Left cardiac atrium (tissue), 4 donors: ENCODE measurements at places on chromosomes 5 and 9.

DNA sequence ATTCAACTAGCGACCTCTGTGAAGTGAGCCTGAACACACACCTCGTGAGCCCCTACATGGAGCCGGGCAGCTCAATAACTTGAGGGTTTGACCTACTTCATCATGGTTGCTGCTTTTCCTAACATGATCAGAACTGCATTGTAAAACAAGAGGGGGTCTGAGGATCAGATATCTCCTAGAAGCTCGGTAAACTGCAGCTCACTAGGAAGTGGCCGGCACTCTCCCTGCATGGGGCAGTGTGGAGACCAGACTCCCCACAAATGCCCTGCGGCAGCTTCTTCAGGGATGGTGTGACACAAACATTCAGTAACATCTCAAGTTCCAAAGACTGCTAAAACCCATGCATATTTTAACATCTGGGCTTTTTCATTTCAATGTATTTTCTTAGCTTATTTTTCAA is 18.5 kb downstream of the LHFPL2 start:
- no peak for DNase-seq

- DNase-seq: no peak
These were observed 41.9 kb downstream of the HSDL2 start for GRCh38 chr9:112421771-112422222.

- no peak for DNase-seq
These were observed 72.3 kb upstream of the PRLR start for GRCh38 chr5:35302544-35302943.

GRCh38 chr9:128164307-128164885 is 4.3 kb downstream of the BBLN start:
- no peak for DNase-seq

DNA sequence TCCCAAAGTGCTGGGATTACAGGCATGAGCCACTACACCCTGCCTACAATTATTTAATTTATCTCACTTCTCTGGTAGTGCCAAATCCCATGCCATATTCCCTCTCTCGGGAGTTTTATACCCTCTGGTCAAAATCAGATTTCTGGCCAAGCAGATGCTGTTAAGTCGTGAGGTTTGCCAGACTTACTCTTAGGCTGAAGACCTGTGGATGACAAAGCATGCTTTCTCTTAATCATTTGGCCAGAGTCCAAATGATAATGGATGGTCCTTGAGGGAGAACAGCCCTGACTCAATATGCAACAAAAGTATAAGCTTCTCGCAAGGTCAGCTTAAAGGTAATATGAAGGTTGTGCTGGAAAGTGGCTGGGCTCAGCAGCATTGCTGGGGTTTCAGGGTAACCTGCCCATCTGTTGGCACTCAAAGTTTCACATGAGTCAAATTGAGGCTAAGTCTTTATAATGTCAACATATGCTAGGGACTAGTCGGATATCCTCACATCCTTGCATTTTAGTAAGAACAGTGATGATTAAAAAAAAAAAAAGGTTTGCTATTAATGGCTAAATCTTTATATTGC is 280.1 kb downstream of the KIF4B start:
- DNase-seq: no peak

- DNase-seq: no peak
These were observed 103.3 kb upstream of the TAS2R1 start for GRCh38 chr5:9733486-9733885.

DNA sequence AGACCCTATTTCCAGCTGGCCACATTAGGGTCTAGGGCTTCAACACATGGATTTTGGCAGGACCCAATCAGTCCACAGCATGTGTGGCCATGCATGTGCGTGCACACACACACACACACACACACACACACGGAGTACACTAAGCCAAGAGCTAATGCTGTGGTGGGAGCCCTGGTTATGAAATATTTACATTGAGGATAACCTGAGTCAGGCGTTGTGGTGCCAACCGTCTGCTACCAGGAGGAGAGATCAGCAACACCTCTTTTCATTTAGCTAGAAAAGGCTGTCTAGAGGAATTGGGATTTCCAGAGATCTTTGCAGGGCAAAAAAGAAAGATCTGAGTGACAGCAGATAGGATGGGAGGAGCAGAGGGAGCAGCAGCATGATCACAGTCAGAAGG is 141.5 kb downstream of the TRPM3 start:
- no peak for DNase-seq

- DNase-seq: no peak
These were observed 1.5 kb downstream of the F2R start for GRCh38 chr5:76717222-76718083.

- no peak for DNase-seq
These were observed 5.7 kb upstream of the SMU1 start for GRCh38 chr9:33082128-33082527.

DNA sequence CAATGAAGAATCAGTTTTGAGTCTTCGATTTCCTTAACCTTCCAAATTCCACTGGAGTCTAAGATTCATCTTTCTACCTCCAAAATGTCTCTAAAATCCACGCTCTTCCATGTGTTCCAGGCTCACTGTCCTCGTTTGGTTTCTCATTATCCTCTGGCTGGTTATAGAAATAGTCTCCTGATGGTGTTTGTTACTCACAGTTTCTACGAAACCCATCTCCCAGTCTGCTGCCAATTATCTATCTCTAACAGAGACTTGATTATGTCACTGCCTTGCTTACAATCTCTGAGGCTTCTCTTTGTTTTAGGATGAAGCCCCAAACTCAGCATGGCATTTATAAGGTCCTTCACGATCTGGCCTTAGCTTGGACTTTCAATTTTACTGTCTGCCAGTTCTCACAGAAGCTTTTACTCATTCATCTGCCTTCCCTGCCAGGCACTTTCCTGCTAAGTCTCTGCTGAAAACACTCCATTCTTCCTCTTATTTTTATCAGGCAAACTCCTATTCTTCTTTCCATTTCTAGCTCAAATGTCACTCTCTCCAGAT is 339.6 kb upstream of the SGCD start:
- no peak for DNase-seq

DNA sequence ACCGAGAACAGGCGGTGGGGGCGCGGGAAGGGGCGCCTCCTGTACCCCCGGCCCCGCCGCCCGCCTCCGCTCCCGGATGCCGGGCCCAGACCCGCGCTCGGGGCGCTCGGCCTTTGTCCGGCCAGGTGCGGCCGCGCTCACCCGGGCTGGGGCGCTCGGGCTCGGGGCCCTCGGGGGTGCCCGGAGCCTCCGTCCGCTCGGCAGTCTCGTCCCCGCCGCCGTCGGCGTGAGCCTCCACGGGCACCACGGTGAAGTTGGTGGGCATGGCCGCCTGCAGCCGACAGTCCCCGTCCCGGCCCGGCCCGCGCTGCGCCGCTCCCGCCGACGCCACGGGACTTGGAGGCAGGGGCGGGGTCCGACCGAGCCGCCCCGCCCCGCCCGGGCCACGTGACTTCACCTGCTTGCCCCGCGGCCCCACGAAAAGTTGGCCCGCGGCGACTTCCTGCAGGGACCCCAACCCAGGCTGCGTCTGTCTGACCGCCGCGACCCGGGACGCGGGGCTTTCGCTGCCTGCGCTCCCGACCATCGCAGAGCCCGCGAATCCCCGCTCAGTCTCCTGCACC is at the start of gene SLC12A7:
Gene SLC12A7, minus strand, starts transcription at position 337 of the 563 bp plus-strand sequence. Its CDS starts 72 bp downstream, at position 265.
- DNase-seq: peak; percentile 66

- DNase-seq: no peak
These were observed 223.7 kb downstream of the PAPPA start for GRCh38 chr9:116377179-116377798.

- DNase-seq: no peak
These were observed 95.0 kb upstream of the EPB41L4A start for GRCh38 chr5:112514111-112514510.

DNA sequence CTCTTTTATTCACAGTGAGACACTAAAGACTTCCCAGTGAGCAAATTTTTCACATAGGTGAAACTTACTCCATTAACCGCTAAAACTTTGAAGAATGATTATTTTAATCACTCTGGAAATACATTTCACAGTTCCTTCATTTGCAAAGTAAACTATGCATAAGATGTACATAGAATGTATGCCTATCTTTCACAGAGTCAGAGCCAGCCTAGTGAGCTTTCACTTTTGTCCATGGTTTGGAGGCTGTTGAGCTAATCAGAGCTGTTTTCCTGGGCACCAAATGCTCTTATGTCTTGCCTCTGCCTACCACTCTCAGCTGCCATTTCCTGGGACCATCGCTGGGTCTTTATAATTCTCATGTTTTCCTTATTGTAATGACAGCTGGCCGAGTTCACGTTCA is 67.3 kb downstream of the PDE8B start:
- DNase-seq: no peak

- DNase-seq: no peak
These were observed 85.8 kb upstream of the TAS2R1 start for GRCh38 chr5:9715891-9716335.

DNA sequence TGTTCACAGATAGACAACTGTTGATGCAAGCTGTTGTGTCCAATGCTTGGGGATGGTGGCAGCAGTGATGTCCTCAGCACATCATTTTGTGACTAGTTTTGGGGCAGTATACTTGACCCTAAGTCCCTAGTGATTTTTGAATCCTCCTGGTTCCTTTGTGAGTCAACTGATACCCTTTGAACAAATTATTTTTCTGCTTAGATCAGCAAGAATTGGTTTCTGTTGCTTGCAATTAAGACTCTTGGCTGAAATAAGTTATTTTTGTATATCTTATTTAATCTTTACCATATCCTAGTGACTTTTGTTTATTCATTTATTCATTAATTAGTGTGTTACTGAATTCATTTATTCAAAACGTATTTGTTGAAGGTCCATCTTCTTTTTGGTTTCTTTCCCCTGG is 392.0 kb upstream of the SGCD start:
- DNase-seq: no peak

DNA sequence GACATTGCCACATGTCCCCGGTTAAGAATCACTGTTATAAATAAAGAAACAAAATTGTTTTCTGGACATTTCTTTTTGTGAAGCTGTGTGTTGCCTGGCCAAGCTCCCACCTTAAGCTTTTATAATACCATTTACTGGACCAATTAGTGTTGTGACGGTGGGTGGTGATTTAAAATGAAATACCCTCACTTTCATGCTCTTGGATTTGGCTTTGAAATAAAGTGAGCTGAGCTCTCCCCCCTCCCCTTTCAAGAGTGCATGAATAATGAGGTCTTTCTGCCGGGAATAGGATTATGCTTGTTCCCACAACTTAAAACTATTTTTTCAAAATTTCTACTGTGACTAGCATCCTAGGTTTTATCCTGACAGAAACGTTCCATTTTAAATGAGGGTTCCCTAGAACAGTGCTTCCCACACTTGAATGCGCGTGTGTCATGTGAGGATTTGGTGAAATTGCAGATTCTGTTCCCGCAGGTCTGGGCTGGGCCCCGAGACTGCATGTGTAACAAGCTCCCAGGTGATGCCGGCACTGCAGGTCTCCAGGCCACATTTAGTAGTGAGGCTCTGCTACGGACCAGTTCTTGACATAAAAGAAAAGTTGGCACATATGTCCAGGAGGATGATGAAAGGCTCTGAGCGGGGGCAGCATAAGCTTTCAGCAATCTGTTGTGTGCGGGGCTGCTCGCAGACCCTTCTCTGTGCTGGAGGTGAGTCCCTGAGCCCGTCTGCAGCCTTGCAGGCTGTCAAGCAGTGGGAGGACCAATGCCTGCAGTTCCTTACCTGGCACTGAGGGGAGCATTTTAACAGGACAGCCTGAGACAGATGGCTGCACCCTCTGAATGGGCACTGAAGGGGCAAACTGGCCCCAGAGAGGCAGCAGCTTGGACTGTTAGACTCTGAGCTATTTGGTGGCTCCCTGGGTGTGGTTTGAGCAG is 24.4 kb downstream of the IQGAP2 start:
- no peak for DNase-seq
